Caki2 (cell line): ENCODE measurements at places on chromosomes 5 and 9.

GRCh38 chr5:10488144-10488543 is 46.5 kb downstream of the ROPN1L start:
- no peak for DNase-seq

GRCh38 chr5:56421246-56422075 is 188.3 kb upstream of the ANKRD55 start:
- no peak for DNase-seq

DNA sequence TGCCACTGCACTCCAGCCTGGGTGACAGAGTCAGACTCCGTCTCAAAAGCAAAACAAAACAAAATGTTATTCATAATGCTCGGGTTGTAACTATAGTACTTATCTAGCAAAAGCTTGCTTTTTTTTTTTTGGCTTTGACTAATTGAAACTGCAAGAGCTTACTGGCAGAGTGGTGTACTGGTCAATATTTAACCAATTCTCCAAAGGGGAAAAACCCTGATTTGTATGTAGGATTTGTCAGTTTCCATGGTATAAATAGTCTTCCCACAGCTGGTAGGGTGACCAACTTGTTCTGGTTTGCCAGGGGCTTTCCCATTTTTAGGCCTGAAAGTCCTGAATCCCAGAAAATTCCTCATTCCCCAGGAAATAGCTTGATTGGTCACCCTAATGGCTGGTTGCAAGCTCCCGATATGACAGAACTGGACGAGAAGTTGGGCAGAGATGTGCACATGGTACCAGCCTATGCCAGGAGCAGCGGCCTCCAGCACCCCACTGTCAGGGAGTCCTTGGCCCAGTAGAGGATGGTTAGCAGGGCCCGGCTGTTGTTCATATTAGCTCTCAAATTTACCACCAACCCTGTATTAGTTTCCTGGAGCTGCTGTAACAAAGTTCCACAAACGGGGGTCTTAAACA is 58.0 kb downstream of the FXN start:
- DNase-seq, result peak; percentile 75

- DNase-seq, result no peak
These were observed 1709.0 kb upstream of the WWC1 start for GRCh38 chr5:166582416-166582815.

DNA sequence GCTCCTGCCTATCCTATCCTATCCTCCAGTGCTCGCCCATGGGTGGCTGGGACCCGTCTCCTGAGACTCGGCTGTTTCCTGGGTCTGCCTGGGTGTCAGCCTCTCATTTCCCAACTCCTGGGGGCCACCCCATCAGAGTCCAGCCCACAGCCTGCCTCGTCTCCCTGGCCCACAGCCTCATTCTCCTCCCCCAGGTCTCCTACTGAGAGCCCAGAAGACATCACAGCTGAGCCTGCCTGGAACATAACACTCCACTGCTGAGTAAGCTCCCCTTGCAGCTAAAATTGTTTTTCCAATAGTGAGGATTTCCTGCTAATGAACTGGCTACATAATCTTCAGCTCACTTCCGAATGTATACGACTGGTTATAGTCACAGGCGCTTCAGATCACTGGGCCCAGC is 95.3 kb downstream of the TTLL11 start:
- no peak for DNase-seq

GRCh38 chr5:175855041-175855720 is 16.2 kb upstream of the CPLX2 start:
- DNase-seq, result no peak

DNA sequence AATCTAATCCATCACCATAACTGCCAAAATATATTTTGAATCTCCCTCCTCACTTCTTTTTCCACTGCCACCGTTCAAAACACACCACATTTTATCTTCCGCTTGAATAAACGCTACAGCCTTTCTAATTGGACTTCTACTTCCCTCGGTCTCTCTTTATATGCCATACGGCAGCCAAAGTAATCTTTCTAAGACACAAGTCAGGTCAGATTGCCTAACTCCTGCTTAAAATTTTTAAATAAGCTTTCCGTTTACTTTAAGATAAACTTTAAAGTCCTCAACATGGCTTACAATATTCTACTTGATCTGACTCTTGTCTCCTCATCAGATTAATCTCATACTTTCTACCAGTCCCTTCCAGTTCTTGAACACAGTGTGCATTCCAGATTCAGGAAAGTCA is 9.7 kb downstream of the AFF4 start:
- no peak for DNase-seq

DNA sequence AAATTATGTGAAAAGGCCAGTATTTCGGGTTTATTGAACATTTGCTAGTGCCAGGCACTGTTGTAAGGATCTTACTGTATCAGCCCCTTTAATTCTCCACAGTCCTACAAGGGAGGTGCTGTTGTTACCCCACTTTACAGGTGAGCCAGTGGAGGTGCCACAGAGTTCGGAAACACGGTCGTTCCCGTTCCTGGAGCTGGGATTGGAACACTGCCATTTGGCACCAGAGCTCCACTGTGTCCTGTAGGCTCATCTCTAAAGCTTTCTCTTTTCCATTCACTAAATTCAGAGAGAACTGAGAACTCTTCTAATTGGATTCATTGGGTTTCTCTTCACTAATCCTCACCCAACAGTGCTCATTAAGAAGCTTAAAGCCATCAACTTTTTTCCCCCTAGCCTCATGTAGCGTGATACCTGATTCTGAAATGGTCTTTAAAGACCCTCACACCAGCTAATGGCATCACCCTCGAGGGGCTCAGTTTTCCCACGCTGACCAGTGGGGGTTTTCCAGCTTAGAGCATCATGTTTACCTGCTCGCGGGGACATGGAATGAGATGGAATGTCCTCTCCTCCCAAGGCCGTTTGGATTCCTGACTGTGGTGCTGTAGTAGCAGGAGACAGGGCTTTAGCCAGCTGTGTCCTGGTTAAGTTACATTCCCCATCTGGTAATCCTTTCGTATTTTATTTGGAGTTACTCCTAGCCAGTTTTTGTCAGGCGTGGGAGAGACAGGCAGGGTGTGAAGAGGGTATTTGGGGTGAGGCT is 5.8 kb downstream of the ERGIC1 start:
- DNase-seq, result no peak

- DNase-seq, result no peak
These were observed 14.7 kb upstream of the LCP2 start for GRCh38 chr5:170312301-170312595.

- DNase-seq, result no peak
These were observed 145.7 kb downstream of the CWC27 start for GRCh38 chr5:64914396-64914795.

DNA sequence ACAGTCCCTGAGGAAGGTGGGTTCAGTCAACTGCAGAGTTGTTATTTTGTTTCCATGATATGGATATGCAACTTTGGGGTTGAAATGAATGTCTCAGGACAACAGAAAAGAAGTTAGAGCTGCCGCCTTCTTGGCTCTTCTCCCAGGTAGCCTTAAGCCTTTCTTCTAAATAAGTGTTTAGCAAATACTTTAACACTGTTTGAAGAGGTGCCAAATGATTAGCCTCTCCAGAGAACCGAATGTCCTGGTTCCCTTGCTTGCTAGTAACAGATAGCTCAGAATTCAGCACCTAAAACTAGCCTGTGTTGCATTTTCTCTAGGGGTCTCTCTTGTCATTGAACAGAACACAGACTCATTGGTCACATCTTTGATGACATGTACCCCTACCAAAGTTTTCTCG is 127.7 kb upstream of the PIK3R1 start:
- no peak for DNase-seq

DNA sequence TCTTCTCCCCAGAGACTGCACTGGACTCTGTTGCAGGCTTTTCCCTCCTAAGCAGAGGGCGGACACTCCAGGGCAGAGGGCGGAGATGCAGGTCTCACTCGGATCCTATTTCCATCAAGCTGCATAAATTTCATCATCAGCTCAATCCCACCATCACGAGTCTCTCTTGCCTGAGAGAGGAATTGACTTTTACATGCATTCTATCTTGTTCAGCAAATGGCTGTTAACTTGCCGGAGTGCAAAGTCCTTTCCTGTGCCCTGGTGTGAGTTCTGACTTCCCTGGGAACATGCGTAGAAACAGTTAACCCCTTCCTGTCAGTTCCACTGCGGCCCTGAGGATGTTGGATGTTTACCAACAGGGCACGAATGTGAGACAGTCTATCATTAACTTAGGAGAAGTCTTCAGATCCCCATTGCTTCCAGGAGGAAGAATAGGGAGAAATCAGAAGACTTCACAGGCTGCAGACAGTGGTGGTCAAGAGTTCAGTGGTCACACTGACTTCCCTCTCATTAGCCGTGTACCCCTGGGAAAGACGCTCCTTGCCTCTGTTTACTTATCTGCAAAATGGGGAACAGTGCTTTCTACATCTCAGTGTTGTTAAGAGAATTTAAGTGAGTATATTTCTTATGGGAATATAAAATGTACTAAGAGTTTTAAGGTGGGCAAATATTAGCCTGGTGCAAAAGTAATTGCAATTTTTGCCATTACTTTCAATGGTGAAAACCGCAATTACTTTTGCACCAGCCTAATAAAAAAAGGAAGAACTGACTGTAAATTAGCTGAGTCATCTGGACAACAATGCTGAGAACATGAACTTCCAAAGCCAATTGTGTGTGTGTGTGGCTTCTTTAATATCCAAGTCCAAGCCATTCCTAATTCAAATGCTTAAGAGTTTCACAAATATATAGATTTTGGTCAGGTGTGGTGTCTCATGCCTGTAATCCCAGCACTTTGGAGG is 248.0 kb downstream of the DRD1 start:
- DNase-seq, result no peak

- DNase-seq, result no peak
These were observed 25.0 kb downstream of the SLC25A25 start for GRCh38 chr9:128093011-128093410.

DNA sequence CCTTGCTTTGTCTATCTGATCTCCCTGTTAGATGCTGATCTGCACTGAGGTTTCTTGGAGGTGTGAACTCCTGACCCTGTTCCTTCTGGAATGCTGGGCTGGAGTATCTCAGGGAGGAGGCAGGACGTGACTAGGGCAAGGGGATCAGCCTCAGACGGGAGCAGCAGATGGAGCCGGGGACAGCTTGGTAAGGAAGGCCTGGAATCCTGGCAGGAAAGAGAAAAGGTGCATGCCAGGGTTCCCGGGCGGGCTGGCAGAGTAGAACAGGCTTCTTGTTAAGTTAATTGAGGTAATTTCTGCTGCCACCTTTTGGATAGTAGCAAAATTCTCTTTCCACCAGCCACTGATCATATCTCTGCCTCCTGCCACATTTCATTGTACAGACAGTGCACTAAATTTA is 180.9 kb downstream of the ZNF462 start:
- no peak for DNase-seq

DNA sequence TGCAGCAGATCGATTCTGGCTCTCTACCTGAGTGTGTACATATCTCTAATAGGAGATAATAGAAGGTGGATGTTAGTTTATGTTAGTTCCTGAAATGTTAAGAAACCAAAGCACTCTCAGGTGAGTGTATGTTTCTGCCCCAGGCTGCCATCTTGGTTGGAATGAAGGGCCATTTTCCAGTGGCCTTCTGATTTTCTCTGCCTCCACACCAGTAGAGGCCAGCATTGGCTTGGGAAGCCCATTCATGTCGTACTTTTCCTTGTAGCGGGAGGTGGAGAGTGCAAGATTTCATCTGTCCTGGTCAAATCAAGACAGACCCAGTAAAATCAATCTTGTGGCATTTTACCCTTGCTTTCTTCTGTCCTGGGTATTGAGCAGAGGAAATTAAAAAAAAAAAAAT is 91.0 kb downstream of the GAS1 start:
- DNase-seq, result no peak

DNA sequence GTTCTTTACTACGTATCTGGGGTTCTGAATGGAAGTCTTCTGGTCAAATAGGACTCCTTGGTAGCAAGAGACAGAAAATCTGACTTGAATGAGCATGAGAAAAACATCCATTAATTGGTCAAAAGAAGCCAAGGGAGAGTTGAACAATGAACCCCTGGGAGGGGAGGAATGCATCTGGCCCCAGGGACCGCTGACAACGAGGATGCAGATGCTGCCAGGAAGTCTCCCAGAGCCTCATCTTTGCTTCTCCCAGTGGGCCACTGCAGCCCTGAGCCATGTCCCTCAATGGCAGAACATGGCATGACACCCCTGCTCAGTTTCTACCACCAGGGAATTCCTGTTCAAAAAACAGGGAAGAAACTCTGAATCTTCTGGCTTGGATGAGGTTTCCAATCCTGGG is 50.5 kb upstream of the ICE1 start:
- no peak for DNase-seq

GRCh38 chr9:136255896-136256890 is 10.6 kb upstream of the QSOX2 start:
- no peak for DNase-seq

- peak; percentile 64 for DNase-seq
These were observed 1.9 kb upstream of the ERBIN start for GRCh38 chr5:65924366-65925043.

- DNase-seq, result no peak
These were observed 2060.5 kb downstream of the MAT2B start for GRCh38 chr5:165565911-165566310.

- no peak for DNase-seq
These were observed 23.4 kb downstream of the LIX1 start for GRCh38 chr5:97119007-97119390.

DNA sequence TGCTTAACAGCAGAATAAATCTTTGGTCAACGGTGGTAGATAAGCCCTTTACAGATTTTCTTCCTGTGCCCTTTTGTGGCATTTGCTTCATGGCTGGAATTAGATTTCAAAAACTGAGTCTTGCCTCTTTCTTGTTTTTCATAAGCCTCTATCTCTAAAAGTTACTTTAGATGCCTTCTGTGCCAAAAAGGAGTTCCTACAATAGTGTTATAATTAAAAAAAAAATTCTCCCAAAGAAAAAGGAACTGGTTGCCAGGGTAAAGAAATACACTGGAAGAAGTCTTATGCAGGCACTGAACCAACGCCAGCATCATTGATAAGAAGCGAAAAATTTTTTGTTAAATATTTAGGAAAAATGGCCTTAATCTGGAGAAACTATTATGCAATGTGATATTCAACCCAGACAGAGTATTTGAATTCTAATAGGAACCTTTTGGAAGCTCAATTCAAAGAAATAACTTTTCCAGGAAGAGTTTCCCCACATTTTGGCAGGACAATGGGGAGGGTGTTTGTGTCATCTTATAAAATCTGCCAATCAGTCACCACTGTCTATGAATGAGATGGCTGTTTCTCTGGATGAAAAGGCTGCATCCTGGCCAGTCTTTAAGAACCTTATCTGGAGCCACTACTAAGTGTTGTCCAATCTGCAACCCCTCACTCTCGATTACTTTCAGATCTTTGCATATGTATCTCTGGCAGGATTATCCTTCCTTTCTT is 608.1 kb downstream of the PDE4D start:
- DNase-seq, result no peak

- DNase-seq, result no peak
These were observed 39.6 kb upstream of the ELL2 start for GRCh38 chr5:96001262-96001661.

- no peak for DNase-seq
These were observed 10.4 kb upstream of the F2R start for GRCh38 chr5:76705574-76705973.
